ENCODE measurements at places on chromosomes 7 and 10.

- DNase-seq = no peak
Observed at GRCh38 chr10:57689596-57690297, 577.9 kb downstream of the IPMK start.

GRCh38 chr10:42872865-42873435, 90.4 kb downstream of the BMS1 start:
- DNase-seq = no peak

DNA sequence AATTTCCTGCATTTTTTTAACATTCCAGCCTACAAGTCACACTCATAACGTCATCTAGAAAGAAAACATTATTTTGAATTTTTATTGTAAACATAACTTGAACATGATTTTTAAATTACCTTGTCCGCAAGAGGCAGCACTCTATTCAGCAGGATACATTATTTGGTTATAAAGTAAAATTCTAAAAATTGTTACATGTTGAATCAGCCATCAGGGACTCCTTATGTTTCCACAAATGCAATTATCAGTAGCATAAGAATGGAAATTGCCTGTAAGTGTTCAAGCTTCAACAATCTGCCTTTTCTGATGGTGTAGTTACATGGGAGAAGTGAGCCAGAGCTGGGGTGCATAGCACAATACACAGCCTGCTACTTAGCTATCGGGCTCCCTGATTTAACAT, 97.5 kb downstream of the ZNF365 start:
- no peak for DNase-seq

DNA sequence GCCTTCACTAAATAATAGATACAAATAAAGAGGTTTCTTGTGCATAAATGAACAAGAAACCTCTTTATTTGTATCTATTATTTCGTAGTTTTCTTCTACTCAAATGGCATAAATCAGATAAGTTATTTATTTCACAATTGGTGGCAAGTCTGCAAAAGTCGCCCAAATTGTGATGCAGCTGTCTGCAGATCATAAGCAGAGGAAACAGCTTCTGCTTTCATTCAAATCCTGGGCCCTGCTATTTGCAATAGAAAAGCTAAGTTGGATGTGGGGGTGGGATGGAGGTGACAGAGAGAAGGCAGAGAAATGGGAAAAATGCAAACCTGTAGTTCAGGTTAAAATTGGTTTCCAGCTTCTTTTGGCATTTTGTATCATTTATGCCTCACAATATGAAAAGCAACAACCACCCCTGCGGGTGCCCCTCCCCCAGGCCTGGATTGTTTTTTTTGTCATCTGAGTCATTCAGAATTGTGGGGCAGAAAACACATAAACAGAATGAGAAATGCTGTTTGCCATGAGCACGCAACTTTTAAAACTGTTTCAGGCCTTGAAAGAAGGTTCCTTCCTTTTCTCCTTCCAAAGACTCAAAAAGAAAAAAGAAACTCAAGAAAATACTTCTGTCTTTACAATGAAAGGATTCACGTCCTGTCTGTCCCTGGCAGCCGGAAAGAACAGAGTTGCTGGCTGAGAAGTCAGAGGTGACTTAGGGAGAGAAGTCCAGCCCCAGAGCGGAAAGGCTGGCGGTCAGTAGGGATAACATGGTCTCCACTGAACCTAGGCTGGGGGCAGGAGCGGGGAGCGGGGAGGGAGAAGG, 132.9 kb downstream of the BAMBI start:
- peak; percentile 87 for DNase-seq

GRCh38 chr7:79420464-79420863, 33.0 kb downstream of the MAGI2 start:
- peak; percentile 90 for DNase-seq

- DNase-seq = no peak
Observed at GRCh38 chr7:53491051-53491450, 455.6 kb downstream of the POM121L12 start.

DNA sequence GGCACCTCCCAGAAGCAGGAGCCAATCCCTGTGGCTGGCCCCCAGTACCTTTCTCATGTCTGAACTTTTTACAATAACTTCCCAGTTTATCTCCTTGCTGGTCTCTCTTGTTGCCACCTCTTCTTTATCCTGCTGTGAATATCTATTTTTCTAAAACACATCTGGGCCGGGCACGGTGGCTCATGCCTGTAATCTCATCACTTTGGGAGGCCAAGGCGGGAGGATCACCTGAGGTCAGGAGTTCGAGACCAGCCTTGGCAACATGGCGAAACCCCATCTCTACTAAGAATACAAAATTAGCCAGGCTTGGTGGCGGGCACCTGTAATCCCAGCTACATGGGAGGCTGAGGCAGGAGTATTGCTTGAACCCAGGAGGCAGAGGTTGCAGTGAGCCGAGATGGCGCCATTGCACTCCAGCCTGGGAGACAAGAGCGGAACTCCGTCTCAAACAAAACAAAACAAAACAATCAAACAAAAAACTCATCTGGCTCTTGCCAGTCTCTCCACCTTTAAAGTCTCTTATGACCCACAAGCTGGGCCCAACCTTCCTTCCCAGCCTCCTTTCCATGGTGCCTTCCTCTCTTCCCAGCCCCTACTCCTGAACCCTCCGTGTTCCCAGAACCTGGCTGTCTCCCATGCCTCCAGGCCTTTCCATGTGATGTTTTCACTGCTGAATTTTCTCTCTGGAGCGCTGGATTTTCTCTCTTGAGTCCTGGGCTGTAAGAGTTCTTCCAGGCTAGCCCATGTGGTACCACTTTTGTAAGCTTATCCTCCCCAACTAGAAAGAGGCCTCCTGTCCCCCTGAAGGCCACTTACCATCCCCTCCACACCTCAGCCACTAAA, 51.3 kb downstream of the HIP1 start:
- DNase-seq = no peak
